A549 (cell line): ENCODE measurements at places on chromosomes 7 and 10. TPM values are rescaled to one million over a fixed set of nuclear protein-coding genes. Genes with fewer than 3 reads are reported as not detected.

The JAKMIP3 gene
- polyA plus RNA-seq, result 3.1 to 4.1 TPM (median 3.8 TPM) in 3 replicates

The HTRA1 gene
- 31.9 to 51.5 TPM (median 50.7 TPM) in 3 replicates for polyA plus RNA-seq

DNA sequence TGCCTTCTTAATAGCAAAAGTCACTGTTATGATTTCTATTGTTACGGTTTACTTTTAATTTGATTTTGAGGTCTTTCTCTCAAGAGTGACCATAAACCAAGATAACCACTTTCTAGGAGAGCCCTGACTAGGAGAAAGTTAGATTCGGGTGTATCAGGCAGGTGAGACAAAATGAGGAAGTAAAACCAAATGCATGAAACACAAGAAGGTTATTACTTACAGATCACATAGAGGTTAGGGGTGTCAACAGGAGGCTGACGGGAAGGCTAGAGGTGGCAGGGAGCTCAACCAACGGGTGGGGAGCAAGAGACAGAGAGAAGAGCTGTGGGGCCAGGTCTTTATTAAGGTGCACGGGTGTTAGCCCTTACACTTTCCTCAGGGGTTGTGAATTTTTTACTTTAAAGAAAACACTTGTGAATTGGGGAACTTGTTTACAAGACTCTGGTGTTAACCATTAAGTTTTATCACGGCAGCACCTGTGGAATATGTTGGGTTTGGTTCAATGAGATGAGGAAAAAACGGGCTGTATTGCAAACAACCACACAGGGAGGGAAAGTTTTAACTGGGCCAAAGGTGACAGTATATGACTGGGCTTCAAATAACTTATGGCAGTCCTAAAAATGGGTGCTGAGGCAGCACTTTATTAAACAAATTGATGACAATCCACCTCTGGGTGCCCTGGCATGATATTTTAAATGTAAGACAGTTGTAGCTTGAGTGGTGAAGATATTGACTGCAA lies 154.9 kb downstream of the SDHAF3 start:
- no peak for DNase-seq

DNA sequence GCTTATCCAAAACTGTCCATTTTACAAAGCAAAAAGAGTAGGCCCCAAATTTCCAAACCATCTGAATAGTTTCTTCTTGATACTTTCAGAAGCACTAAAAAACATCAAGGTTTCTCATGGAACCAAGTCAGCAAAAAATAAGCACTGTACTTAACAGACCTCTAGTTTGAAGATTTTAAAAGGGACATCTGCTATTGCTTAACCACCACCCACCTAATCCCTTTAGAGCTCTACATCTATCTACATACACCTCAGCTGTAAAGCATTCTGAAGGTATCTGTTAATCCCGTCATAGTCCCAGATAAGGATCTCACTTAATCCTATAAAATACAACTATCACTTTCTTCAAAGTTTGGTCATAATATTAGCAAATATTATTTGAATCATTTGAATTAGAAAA lies 72.3 kb downstream of the HIBADH start:
- DNase-seq, result no peak

DNA sequence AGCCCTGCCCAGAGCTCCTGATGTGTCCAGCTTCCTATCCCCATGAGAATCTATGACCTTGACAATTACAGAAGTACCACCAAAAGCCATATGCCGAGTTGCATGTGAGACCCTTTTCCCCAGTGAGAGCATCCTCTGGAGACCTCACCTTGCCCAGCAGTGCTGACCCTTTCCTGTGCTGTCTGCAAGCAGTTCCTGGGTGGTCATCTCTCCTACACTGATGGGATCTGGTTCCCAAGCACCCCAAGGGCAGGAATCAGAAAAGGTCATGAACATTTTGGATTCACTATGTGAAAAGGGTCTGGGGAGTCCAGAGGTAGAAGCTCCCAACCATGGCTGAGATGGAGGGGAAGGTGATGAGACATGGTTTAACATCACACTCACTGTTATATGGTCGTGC lies 18.2 kb downstream of the SFTPD start:
- no peak for DNase-seq

DNA sequence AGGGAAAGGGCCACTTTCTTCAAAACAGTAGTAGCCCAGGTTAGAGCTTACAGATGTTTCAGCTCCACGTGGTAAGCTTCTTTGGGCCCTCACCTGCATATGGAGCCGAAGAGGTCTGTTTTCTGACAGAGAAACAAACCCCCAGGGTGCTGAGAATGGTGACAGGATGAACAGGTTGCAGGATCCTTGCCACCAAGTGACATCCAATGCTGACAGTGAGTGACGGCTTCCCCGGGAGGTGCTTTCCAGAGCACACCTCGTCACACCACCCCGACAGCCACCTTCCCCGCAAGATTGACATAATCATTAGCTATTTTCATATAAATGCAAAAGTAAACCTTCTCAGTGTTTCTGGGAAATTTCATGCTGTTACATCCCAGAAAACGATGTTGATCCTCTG lies 109.3 kb upstream of the BTBD16 start:
- DNase-seq, result no peak

- DNase-seq, result peak; percentile 71
Observed at GRCh38 chr10:111076191-111076681, 593 bp upstream of the ADRA2A start.

DNA sequence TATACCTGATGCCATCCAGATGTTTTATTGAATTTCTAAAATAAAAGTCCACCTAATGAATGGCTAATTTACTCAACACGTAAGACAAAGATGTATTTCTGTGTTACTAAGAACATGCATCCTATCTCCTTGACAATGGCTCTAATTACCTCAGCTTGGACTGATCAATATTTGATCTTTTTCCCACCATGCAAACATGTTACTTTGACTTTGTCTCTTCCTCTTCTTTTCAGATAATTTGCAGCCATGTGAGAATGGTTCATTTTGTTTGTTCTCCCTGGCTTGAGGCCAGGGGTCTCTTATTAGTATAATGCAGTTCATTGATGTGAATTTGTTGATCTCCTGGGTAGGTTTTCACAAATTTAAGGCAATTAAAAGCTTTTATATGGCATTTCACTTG lies 302.1 kb downstream of the ADK start:
- no peak for DNase-seq
